ENCODE measurements at places on chromosomes 3 and 15.

DNA sequence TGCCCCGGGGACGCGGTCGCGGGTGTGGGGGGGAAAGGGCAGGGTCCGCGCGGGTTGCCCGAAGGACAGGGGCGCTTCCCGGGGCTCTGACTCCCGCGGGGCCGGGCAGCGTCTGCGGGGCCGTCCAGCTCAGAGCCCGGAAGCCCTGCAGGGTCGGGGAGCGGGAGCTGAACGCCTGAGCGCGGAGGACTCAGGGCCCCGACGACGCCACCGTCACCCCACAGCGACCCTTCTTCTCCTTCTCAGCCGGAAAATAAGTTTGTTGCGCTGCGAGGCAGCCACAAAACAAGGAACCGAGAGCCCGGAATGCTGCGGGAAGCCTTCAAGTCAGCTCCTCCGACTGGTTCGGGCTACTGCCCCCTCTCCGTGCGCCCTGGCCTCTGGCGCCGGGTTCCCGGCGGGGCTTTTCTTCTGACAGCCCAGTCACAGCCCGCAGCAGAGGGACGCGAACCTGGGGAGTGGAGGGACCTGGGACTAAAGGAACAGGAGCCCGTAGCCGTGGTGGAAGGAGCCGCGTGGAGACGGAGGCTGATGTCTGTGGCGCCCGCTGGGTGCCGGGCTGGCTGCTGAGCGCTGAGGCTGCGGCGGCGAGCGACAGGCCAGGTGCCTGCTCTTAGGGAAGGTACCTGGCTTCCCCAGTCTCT, 484 bp downstream of the CNTN4 start:
- no peak for DNase-seq

- DNase-seq = no peak
These were observed 25.5 kb downstream of the TMEM41A start for GRCh38 chr3:185473290-185473815.

DNA sequence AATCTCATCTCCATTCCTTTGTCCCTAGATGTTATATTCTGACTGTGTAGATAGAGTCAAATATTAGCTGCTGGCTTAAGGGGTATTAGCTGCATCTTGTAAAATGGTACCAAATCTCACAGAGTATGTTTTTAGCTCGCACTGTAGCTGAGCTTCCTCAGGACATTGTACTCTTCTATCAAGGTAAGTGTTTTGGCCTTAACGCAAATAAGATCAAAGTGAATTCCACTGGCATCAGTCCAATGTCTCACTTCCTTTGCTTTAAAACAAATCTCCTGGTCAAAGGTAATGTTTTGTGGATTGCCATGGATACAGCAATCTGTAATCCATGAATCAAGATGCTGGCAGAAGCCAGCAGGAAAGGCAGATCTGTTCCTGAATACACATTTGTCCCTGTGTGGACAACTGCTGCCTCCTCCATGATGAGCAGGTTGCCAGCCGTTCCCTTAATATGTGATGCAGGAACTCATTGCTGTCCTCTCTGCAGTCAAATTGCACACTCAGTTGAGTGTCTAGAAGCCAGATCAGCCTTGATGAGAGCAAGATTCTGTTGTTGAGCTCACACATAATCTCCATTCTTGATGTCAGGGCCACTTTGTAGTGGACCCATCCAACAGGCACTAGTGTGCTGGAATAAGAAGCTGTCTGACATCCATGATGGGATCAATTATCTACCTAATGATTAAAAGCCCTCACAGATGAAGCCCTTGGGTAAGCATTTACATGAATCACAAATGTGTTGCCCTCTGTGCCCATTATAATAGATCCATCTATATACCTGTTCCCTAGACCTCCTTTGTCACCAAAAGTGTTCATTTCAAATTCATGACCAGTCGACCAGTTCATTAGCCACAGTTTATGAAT, 96.6 kb upstream of the AGTR1 start:
- DNase-seq = no peak

DNA sequence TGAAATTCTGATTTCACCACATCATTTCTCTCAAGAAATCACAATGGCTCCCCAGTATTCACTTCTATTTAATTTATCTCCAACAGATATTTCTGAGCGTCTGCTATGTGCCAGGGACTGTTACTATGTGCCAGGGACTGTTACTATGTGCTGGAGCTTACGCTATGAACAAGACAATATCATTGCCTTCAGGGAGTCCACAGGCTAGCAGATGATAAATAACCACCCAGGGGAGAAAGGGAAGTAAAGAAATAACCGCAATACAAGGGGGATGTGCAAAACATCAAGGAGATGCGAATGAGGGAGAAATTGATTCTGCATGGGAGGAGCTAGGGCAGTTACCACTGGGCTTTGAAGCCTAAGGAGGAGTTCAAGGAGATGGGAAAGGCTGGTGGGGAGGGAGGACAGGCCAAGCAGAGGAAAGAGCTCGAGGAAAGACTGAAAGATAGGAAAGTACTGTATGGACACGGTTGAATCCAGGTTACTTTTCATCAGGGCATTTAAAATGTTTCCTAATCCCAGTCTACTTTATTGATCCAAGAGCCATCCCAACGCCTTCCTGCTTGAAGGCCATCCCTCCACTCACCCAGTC, 2.5 kb downstream of the THSD4 start:
- DNase-seq = no peak

- no peak for DNase-seq
These were observed 118.5 kb downstream of the DUT start for GRCh38 chr15:48449734-48450133.

DNA sequence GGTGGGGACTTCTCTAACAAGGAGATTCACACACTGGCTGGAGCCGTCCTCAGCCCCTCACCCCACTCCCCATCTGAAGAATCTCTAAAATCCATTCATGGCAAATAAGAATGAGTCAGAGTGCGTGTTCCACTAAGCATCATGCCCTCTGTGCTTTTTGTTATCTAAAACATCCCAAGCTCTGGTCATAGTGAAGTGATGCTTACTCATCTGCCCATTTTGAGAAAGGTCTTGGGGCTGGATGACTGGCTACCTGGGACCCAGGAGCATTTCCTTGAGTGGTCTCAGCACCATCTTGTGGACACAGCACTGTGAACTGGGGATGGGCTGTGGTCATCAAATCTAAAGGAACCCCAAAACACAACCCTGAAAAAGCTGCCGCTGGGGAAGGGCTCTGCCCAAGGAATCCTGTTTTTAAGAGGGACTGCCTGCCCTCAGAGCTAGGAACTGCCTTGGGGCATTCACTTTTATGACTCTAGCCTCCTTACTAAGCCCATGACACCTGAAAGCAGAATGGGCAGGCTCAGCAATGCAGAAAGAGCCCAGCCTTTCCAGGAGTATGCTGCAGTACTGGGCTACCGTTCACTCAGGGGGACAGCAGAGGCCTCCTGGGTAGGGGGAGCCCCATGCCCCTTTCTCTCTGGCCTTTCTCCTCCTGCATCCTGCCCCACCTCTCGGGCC, 53.5 kb downstream of the ZBTB38 start:
- no peak for DNase-seq

- no peak for DNase-seq
These were observed 113.8 kb downstream of the PPM1L start for GRCh38 chr3:160869825-160870224.

GRCh38 chr3:167852216-167852615, 116.7 kb downstream of the SERPINI1 start:
- DNase-seq = no peak

DNA sequence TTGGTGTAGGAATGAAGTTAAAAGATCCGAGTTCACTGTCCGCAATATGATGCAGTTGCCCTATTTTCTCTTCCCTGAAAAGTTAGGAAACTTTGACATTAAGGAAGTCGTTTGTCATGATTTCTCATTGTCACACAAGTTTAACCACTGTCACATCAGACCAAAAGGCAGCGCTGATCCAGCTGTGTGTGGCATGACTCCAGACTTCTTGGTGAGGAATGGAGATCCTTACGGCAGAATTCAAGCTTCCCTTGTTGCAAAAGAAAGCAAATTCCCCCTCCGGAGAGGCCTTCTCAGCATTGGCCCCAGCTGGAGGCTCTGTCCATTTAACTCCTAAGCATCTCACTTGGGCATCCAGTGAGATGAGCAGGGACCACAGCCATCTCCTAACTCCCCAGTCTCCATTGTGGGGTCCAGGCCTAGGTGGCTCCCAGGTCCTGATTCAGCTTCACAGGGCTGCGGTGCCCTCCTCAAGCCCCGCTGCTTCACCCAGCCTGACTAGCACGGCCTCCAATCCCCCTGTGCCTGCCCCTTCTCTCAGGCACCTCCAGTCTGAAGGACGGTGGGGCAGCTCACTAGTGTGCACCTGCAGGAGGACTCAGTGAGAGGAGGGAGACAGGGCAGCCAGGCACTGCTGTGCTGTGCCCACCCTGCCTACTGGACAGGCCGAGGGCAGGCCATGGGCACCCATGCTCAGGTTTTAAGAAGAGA, 159.5 kb downstream of the CHSY1 start:
- DNase-seq = no peak

DNA sequence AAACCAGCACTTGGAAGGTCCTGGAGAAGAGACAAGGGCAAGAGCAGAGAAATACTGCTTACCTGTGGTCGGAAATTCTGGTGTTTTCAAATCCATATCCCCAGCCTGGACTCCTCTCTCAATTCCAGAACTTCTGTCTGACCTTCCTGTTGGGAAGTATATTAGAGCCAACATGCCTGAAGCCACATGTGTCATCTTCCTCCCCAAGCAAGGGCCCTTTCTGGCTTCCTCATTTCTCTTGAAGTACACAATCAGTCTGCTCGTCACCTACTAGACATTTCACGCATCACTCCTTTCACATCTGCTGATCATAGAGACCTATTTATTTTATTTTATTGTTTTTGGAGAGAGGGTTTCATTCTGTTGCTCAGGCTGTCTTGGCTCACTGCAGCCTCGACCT, 8.4 kb downstream of the PARP14 start:
- no peak for DNase-seq

Data from activated naive CD4-positive, alpha-beta T cell (primary cell).